Uterus (tissue), 4 donors: ENCODE measurements at places on chromosomes 4 and X. TPM values are rescaled to one million over a fixed set of nuclear protein-coding genes. Genes with fewer than 3 reads are reported as not detected.

DNA sequence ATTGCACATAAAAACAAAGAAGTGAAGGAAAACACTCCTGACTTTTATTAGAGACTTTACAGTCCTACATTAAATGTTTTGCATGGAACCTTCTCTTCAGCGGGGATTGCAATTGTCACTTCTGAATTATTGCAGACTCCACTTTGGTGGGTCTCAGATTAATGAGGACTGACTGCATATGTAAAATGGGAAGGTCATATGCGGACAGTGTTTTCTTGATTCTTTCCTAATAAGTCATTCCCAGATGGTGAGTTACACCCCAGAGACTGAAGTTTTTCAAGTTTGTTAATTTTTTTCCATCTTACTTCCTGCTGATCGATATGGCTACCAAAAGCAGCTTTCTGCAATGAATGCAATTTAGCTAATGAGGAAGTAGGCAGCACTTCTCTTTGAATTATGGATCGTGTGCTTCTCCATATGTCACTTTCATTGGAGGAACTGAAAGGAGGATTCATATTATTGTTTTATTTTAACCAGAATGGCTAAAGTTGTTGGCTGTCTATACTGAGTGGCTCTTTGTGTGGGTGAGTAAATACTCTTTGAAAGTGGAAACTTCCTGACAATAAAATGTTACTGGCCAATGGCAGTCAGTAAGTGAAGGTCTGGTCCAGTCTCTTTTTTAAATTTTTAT is 119.3 kb upstream of the CLNK start:
- no peak for DNase-seq

GRCh38 chrX:32489125-32489524 is 722.2 kb downstream of the DMD start:
- DNase-seq = no peak

GRCh38 chrX:108945883-108946523 is 209.6 kb upstream of the IRS4 start:
- no peak for DNase-seq

DNA sequence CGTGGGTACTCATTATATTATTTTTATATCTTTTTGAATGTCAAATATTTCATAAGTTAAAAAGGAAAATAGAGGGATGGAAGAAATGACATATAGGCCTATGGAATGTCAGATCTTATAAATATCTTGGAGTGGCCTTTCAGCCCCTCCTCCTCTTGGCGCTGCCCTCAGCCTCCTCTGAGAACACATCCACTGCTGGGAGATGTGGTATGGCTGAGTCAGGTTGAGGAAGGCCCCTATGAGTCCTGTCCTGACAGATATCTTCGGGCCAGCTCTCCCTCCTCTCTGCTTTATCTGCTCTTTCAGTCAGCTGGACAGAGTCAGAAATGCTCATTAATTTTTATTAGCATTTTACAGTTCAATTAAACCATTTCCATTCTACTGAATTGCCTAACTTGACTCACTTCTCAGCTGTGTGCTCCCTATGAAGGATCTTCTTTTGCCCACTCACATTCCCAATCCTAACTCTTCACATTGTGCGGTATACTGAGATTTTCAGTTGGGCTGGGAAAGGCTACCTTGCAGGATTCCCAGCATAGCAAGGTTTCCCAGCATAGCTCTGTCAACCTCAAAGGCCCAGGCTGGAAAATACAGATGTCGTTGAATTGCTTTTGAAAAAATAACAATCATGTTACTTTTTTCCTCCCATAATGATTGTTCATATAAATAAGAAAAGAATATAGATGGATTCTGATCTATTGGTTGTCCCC is 128.0 kb downstream of the ARHGEF9 start:
- DNase-seq = no peak

Gene GNL3L
- 39.6 TPM for total RNA-seq

DNA sequence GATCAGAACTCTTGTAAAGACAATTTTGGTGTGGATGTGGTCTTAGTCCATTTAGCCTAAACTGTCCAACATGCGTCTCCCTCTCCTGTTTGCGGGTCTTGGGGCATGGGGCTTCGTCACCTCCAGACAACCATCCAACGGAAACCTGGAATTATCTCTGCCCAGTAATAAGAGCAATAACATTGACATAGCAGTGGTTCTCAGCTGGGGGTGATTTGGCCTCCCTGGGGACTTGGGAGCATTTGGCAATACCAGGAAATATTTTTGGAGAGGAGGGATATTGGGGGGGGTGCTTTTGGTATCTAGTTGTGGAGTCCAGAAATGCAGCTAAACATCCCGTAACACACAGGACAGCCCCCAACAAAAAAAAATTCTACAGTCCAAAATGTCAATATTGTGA is 47.2 kb downstream of the SEL1L3 start:
- DNase-seq = no peak

DNA sequence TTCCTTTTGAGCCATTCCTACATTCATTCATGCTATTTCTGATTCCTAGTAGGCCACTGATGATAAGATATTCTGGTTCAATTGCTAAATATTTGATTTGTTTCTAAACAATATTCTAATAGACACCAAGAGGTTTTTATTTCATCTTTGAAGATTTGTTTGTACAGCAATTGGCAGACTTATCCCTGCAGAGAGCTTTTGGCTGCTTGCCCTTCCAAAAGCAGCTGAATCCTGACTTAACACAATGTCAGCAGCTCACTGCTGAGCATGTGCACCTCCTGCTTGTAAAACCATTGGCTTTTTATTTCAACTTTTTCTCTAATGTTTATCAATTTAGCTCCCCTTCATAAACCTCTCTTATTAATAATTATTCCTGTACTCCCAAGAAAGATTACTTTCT is 45.3 kb downstream of the MMRN1 start:
- DNase-seq = no peak

- no peak for DNase-seq
These were observed 390.9 kb downstream of the TEX13C start for GRCh38 chrX:125710403-125711062.

Gene CXorf49
- not detected for total RNA-seq

DNA sequence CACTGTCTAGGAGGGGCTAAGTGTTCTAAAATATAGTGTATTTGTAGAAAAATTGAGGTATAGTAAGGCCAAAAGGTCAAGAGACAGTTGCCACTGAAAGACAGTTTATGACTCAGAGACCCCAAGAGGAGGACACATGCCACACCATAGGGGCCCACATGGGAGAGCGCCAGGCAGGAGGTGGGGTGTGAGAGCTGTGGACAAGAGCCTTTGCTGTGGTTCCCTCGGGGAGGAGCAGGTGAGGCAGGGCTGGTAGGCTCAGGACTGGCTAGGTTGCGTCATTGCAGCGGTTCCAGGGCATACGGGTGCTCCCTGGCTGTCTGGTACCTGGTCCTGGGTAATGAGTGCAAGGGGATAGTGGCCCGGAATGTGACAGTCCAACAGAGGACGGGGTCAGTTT is 37.6 kb downstream of the CCNQ start:
- no peak for DNase-seq

GRCh38 chr4:35151816-35152572 is 1092.3 kb downstream of the ARAP2 start:
- no peak for DNase-seq

Gene SSX2B
- total RNA-seq = not detected

Gene CXorf65
- not detected for total RNA-seq

Gene DUSP21
- not detected for total RNA-seq

Gene ATXN3L
- total RNA-seq = not detected

Gene BEND2
- not detected for total RNA-seq

GRCh38 chr4:176775338-176775737 is 17.4 kb downstream of the VEGFC start:
- no peak for DNase-seq

GRCh38 chr4:118799231-118799942 is 36.5 kb downstream of the SEC24D start:
- no peak for DNase-seq

- no peak for DNase-seq
These were observed 60.6 kb downstream of the MAOA start for GRCh38 chrX:43716696-43717095.

GRCh38 chr4:186079694-186080093 is 10.7 kb downstream of the TLR3 start:
- no peak for DNase-seq

DNA sequence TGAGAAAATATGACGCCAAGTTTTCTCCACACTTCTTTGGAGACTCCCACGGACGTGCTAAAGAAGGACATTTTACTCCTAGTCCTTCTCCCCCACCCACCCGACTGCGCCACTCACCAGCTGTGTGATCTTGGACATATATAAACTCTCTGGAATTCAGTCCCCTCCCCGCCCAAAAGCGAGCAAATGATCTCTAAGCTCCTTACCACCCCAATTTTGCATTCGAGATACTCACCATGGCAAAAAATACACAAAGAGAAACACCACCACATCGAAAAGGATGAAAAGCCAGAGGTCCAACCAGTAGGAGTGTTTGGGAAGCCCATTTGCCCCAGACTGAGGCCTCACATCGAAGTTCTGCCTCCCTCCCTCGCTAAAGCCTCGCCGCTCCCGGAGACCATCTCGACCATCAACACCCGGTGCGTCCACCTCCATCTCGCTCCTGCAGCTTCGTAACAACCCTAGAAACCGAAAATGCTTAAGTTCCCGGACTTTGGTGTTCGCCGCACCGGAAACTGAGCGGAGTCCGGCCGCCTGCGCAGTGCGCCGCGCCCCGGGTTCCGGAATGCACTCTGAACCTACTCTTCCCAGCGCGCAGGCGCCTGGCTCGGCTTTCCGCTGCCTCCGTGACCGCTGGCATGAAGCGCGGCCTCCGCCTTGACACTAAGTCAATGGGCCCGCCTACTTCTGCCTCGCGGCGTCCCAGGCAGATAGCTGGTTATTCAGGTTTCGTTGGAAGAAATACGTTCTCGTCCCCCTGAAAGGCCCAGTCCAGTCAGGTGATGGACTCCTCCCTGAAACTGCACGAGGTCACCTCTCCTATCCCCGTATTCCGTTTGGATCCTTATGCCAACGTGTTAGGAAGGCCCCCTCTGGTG is 21.6 kb downstream of the FABP2 start:
- DNase-seq = peak; percentile 90

DNA sequence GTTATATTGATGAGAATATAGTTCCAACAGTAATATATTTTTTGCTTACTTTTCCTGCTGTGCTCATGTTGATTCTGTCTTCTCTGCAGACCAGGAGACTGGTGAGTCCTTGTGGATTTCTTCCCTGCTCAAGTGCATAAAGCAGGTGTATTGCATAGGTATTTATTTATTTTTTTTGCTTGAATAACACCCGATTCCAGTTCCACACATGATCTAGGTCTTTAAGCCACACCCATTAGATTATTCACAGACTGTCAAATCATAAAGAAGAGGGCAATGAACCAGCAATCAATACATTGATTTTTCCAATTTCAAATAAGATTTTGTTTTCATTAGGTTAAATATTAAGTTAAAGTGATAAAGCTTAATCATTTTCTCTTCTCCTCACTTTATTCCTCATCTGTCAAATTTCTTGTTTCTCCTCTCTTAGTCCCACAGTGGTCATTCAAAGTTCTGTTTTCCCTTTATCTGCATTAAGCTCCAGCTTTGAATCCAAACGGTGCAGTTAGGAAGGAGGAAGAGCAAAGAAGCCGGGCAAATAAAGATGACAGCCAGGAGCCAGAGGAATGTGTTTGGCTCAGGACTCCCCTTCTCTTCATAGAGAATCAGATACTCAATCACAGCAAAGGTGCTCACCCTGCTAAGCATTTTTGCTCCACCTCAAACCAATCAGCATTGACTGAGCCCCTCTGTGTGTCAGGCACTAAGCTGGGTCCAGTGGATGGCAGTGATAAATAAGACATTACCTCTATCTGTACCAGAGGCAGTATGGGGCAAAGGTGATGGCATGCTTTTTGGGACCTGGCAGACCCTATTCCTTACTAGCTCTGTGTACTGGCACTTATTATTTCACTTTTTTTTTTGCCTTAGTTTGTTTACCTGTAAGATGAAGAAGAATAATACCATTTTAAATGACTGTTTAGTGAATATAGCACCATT is at the start of gene ADH1A:
Gene ADH1A, minus strand, starts transcription at position 138 of the 939 bp plus-strand sequence. Its CDS starts 71 bp downstream, at position 67.
- DNase-seq = no peak

Gene GPRASP1
- 18.7 TPM for total RNA-seq

DNA sequence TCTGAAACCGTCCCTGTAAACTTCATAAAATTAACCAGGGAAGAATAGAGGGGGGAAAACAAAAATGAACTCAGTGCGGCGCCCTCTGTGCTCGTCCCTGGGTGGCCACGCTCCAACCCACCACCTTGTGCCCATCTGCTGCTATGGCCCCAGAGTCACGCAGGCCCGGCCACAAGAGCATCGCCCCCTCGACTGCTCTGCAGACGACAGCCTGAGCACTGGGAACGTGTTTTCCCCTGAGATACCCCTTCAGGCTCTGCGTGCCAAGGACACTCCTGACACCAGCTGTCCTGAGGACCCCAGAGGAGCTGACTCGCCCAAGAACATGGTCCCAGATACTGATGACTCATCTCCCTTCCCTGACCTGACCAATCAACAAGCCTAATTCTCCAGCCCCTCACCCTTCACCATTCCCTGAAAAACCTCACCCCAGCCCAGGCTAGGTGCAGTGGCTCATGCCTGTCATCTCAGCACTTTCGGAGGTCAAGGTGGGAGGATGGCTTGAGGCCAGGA is 64.1 kb upstream of the GPR78 start:
- no peak for DNase-seq

DNA sequence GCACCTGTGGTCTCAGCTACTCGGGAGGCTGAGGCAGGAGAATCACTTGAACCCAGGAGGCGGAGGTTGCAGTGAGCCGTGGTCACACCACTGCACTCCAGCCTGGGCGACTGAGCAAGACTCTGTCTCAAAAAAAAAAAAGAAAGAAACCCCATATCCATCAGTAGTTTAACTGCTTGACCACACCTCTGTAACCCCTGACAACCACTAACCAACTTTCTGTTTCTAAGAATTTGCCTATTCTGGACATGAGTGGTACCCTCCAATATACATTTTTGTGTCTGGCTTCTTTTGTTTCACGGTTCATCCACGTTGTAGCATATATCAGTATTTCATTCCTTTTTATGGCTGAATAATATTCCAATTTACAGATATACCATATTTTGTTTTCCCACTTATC is 9.1 kb downstream of the PPAT start:
- no peak for DNase-seq

Gene SOD3
- 61.0 TPM for total RNA-seq

Gene F8A1
- 16.7 TPM for total RNA-seq

DNA sequence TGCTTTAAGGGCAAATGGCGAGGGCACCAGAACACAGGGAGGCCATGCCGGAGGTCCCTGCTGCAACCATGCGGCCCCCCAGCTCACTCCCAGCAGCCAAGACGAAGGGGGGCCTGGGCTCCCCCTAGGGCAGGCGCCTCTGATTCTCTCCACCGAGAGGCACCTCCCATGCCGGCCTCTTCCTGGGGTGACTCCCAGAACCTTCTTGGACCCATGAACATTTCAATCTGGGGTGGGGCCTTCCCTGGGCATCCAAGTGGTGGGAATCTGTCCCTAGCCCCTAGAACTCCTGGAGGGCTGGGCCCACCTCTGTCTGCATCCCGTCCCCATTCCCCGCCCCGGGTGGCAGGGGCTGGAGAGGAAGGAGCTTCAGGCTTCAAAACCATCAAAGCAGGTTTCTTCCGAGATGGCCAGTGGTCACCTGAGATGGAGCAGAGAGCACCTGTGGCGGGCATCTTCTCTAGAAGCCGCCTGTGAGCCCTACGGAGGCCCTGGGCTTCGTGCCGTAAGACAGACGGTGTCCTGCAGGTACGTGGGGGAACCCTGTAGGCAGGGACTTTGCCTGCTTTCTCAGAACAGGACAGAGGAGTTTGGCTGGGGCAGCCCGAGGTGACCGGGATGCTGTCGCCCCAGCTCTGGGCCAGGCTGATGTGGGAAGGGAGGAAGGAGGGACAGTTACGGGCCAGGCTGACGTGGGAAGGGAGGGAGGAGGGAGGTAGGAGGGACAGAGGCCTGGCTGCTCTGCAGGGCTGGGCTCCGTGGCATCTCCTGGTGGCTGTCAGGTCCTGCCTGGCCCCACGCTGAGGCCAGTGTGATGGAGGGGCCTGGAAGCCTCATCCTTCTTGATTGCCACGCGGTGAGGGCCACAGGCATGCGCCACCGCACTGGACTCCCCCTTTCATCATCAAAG is 6.8 kb upstream of the SLC25A6 start:
- DNase-seq = no peak

Gene CSN1S1
- total RNA-seq = not detected
